ENCODE measurements at places on chromosomes 7 and 10.

GRCh38 chr10:129483430-129484010 is 16.5 kb downstream of the MGMT start:
- DNase-seq, result no peak

DNA sequence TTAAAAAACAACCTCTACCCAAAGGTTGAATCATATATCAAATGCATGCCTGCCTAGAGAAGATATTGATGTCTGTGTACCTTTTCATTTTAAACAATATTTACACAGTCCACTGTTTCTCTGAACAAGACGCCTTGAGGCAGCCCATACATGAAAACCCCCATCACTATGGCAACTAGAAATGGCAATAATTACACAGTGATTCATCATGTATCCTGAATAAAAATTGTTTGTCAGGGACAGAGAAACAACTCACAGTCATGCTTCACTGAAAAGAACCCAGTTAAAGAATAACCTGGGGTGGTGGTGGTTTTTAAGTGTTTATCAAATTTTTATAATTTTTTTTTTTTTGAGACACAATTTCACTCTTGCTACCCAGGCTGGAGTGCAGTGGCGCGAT is 19.7 kb downstream of the DNAJC12 start:
- no peak for DNase-seq

DNA sequence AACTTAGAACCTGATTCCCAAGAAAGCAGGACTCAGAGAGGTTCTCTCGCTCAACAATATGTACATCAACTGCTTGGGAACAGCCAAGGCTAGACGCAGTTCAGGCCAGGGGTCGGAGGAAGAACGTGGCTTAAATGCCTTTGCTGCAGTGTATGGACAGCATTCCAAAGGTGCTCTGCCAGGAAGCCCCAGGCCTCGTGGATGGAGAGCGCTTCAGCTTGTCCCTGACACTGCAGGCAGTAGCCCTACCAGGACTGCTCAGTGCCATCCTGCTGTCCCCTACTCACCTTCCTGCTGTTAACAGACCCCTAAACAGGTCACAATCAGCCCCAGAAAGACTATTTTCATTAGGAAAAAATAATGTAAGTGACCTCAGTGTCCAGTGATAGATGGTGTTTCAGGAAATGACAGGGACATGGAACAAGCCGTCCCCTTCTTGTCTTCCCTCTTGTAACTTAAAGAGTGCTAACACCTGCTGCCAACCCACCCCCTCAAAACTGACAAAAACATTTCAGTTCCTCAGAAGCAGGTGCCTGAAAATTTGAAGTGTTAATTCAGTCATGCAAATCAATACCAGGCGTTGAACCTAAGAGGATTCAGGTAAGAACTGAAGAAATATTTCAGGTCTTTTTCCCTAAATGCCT is 16.5 kb downstream of the CREB3L2 start:
- no peak for DNase-seq

GRCh38 chr10:122306282-122306681 is 35.2 kb downstream of the BTBD16 start:
- DNase-seq, result no peak

GRCh38 chr7:27171637-27172314 is 2.3 kb downstream of the HOXA10 start:
- no peak for DNase-seq

DNA sequence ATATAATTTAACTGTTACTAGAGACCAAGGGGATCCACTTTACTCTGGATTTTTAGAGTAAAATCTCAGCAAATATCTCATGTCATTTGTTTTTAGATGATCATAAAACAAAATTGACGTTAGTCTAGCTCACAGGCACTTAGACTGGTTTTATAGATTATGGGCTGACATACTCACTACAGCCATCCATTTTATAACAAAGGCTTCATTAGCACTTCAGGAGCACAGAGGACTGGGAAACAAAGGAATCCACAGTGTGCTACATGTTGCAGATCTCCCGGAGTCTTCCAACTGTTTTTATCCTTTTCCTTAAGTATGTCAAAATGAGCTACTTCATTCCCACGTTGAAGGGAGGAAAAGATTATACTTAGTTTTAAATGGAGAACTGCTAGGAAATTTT is 15.9 kb upstream of the SCRN1 start:
- no peak for DNase-seq

- peak; percentile 75 for DNase-seq
Measured at GRCh38 chr10:86684331-86685097, 16.2 kb downstream of the LDB3 start.

- no peak for DNase-seq
Measured at GRCh38 chr7:149145031-149145845, 2.0 kb upstream of the ZNF398 start.

DNA sequence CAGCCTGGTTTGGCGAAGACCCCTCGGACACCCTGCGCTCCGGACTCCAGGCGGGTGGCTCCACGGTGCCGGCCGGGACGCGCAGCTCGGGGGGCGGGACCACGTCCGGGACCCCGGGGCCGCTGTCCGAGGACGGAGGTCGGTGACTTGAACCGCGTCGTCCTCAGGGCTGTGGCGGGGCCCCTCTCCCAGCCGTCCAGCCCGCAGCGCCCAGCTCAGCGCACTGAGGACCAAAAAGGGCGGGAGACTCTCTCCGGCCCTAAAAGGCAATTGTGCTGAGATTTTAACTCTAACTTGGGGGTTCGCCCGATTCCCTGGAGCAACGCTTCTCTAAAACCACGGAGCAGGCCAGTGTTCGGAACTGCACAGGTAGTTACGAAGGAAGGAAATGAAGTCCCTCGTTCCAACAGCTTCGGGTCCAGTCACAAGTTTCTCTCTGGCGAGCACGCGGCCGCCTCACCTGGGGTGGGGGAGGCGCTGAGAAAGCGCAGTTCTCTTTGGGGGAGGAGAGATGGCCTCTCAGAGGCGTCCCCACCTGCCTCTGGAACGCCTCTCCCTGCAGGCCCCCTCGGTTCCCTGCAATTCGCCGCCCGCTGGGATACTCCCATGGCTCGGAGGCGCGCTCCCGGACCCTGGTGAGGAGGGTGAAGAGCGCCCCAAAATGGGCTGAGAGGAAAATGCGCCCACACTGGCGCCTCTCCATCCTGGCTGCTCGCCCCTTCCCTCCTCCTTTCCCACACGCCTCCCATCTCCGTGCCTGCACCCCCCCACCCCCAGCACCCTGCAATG is 352.7 kb downstream of the DNAJB6 start:
- DNase-seq, result no peak

DNA sequence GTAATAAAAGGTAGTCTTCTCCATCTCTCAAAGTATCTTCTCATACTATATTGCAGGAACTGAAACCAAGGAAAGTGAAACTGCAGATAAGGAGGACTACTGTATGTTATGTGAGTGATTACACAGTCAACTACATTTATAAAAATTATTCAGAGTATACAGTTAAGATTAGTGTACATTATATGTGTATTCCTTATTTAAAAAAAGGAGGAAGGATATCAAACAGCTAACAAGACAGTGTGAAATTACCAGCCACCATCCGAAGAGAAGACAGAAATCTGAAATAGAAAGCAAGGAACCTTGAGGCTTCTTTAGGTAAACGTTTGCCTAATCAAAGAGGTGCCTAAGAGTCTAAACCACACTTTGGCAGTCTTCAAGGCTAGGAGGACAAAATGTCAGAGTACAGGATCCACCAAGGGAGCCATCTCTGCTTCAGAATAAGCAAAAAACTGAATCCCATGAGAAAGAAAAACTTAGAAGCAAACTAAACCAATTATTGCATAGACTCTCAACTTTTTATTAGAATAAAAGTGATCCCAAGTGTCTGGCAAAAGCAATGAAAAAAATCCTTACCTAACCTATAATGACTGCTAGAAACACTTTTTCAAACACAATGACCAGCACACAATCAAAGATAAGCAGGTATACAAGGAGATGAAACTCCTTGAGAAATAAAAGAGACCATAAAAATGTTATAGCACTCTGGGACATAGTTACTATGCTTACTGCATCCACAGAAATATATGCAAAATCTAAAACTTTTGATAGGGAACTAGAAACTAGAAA is 6.4 kb downstream of the USP6NL start:
- no peak for DNase-seq

DNA sequence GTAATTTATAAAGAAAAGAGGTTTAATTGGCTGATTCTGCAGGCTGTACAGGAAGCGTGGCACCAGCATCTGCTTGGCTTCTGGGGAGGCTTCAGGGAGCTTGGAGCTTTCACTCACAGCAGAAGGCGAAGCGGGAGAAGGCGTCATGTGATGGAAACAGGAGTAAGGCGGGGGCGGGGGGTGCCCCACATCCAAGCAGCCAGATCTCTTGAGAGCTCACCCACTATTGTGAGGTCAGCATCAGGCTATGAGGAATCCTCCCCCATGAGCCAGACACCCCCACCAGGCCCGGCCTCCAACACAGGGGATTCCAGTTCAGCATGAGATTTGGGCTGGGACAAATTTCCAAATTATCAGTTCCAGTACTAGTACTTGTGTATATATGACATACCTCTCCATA is 46.2 kb downstream of the WDR37 start:
- no peak for DNase-seq
